ENCODE measurements at places on chromosomes 4 and X.

- no peak for DNase-seq
Measured at GRCh38 chr4:15345134-15345533, 82.7 kb upstream of the C1QTNF7 start.

GRCh38 chr4:155629183-155629825 is 37.3 kb upstream of the GUCY1A1 start:
- no peak for DNase-seq

DNA sequence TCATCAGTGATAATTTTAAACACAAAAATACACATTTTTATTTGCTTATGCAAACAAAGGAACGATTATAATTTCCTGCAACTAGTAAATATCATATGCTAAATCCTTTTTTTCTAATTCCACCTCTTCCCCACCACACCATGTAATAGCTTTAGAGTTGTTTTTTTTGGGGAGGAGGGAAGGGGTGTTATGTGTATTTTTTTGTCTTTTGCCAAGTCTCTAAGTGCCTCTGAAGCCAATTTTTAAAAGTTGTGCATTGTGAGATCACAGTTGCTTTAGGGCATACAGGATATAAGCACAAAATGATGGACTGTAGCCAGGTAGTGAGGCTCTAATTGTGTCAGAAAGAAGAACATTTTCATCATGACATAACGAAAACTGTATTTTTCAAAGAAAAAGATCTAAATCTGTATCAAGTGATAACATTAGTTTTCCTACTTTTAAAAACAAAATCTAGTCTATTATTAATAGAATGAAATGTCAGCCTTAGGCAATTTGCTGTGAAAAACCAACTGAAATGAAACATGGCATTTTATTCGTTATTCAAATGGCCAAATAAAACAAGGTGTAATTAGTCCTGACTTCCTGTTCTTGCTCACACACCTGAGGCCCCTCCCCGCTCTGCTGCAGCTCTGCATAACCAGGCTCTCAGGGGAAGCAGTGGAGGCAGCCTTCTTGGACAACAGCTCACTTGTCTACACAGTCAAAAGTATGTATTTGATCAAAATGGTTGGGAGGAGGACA is 157.4 kb downstream of the PALLD start:
- DNase-seq = no peak

GRCh38 chrX:13078739-13079444 is 34.5 kb upstream of the FAM9C start:
- no peak for DNase-seq

GRCh38 chr4:4838936-4839810 is 20.3 kb upstream of the MSX1 start:
- no peak for DNase-seq

DNA sequence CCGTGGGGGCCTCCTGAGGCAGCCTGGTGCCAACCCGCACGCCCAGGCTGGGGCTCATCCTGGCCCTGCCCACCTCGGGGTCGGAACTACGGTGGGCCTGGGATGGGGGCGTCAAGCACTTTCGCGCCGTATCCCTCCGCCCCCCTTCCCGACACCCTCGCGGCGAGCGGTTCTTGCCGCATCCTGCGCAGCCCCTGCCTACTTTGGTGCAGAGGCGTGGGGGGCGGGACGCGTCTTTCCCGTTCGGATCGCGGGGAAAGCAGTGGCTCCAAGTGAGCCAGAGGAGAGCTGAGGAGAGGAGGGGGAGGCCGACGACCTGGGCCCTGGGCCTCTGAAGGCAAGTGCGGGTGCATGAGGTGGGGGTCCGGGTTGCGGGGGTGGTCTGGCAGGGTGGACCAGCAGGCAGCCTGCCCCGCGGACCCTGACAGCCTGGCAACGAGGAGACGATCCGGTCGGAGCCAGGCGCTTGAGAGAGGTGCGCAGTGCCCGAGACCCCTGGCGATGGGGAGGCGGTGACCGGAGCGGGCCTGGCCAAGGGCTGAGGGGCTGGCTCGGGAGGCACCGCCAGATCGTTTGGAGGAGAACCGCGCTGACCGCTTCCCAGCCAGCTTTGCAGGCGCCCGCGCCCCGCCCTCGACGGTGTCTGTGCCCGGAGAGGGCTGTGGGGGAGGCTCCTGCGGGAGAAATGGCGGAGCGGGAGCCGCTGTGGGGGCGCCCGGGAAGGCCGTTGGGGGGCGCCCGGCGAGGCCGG is at the start of gene GPRASP2:
GPRASP2 (plus strand) TSS at position 233 of the 751 bp plus-strand sequence. CDS start 2,422 bp downstream, outside the sequence.
- DNase-seq = no peak

DNA sequence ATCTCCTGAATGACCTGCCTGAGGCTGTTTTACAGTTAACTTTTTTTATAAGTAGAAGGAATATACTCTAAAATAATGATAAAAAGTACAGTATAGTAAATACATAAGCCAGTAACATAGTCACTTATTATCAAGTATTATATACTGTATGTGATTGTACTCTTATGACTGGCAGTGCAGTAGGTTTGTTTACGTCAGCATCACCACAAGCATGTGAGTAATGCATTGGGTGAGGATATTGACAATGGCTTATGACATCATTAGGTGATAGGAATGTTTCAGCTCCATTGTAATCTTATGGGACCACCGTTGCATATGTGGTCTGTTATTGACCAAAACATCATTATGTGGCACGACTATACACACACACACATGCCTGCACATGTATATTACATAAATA is 20.5 kb downstream of the NUDT9 start:
- DNase-seq = no peak

- no peak for DNase-seq
Measured at GRCh38 chrX:38861489-38861888, 60.2 kb downstream of the MID1IP1 start.

GRCh38 chr4:1051472-1051871 is 40.0 kb downstream of the FGFRL1 start:
- DNase-seq = no peak

DNA sequence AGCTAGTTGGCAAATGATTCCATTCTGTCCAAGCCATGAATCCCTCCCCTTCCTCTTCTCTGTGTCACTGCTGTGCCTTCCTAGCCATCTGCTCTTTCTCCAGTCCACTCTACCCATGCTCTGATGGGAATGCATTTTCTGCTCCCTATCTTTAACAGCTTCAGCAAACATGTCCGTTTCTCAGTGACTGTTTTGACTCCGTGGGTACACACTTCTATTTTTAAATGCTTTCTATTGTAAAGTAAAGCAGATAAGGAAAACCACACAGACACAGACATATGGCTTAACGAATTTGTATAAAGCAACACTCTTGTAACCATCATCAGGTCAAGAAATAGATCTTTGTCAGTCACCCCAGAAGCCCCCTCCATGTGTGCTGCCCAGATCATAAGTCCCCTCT is 72.4 kb upstream of the KLHL13 start:
- DNase-seq = no peak

DNA sequence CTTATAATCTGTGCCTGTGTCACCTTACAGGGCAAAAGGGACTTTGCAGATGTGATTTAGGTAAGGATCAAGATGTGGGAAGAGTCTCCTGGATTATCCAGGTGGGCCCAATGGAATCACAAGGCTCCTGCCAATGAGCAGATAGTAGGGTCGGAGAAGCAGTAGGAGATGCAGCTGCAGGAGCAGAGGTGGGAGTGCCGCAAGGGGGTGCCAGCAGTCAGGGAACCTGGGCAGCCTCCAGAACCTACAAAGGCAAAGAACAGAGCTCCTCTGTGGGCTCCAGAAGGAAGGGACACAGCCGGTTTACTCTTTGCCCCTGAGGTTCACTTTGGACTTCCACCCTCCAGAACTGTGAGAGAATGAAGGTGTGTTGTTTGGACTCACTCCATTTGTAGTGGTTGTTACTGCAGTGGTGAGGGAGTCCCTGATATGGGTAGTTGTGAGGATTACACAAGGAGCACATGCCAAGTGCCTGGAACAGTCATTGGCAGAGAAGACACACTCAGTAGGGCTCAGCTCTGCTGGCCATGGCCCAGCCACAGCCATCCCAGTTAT is 318.5 kb downstream of the EVC2 start:
- no peak for DNase-seq

- DNase-seq = no peak
Measured at GRCh38 chr4:2265113-2266110, 3.5 kb upstream of the MXD4 start.

- no peak for DNase-seq
Measured at GRCh38 chr4:176123710-176124407, 58.2 kb downstream of the WDR17 start.

DNA sequence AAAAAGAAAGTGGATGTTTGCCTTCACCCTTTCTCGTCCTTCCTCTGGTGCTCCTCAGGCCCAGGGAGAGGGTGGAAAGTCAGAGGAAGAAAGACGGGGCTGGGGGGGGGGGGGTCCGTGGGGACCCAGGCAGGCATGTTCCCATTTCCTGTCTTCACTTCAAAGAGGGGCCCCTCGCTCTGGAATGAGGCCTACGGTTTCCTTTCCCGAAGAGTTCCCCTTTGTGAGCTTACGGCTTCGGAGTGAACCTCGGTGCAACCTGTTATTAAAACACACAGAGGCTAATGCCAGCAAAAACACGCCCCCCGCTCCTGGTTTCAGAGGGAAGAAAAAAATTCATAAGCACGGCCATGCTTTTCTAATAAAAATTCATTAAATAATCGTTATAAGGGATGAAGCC is 40.1 kb downstream of the SHOX start:
- no peak for DNase-seq

DNA sequence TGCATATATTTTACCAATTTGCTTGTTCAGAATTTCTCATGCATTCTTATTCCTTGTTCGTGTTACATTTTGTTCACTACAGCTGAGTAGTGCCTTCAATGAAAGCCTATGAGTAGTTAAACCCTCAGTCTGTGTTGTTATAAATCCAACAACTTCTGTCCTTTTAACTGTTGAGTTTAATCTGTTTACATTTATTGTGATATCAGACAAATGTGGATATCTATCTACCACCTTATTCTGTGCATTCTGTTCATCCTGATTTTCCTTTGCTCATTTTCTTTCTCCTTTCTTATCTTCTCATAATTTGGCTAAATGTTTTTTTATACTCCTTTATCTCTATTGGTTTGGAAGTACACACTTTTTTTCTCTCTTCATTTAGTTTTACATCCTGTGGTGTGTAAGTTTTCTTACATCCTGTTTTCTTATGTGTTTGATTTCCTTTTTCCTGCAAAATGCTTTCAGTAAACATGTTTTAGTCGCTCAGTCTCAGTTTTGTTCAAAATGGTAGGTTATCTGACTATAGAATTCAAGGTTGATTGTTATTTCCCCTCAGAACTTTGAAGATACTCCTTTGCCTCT is 54.2 kb downstream of the CASP6 start:
- DNase-seq = no peak

- DNase-seq = no peak
Measured at GRCh38 chrX:40719731-40720130, 15.6 kb downstream of the MED14 start.

- DNase-seq = no peak
Measured at GRCh38 chr4:114599231-114599902, 760 bp downstream of the UGT8 start.

- no peak for DNase-seq
Measured at GRCh38 chrX:38275615-38276014, 51.7 kb downstream of the RPGR start.

DNA sequence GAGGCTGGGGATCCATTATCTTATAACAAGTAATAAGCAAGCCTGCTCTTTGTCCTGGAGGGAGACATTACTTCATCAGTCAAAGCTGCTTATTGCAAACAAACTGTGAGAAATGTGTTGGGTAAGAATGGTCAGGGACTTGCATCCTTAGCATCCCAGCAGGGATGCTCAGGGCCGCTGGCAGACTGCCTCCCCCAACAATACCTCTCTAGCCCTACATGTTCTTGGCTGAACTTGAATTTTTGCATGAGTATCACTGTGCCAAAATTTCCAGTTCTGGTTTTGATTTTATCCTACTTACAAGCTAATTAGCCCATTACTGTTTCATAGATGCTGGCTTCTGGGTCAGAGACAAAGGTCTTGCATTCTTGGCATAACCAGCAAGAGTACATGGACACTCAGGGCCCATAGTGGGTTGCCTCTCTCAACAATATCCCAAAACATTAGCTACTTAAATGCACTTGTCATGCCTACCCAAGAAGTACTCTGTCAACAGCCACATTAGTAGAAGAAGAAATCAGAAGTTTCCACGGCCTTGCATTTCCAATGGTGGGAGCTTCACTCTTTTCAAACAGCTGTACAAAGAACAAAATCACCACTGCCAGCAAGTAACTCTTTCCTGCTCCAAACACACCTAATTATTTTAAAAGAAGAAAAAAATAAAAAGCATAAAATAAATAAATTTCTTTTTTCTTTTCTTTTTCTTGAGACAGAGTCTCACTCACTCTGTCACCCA is 41.9 kb upstream of the NEUROG2 start:
- no peak for DNase-seq
